ENCODE measurements at places on chromosomes 12 and 14.

DNA sequence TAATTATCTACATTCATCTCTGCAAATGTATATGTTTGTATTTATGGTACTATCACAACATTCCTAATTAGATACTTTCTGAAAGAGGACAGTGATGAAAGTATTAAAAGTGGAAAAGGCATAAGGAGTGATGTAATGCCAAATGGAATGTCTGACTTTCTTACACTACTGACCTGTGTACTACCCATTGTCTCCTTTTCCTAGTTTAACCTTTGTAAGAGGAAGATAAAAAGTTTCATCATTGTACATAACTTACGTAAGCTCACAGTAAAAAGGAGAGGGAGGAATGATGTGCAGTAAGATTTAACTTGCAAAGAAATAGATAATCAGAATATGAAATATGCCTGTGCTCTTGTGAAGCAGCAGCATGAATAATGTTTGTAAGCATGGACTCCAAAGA is 55.9 kb downstream of the SOX5 start:
- no peak for DNase-seq

DNA sequence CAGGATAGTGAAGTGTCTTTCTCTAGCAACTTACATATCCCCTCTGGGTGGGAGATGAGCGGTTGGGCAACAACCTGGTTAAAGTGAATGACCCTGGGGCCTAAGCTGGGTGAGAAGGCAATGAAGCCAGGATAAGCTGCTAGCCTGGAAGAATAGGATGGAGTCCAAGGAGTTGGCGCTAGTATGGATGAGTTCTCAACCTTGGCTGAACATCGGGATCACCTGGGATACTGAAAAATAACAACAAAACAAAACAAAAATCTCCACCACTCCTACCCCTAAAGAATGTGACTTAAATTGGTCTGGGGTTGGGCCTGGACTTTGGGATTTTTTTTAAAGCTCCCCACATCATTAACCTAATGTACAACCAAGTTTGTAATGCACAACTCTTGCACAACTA is 4.8 kb upstream of the RPS6KA5 start:
- no peak for DNase-seq

DNA sequence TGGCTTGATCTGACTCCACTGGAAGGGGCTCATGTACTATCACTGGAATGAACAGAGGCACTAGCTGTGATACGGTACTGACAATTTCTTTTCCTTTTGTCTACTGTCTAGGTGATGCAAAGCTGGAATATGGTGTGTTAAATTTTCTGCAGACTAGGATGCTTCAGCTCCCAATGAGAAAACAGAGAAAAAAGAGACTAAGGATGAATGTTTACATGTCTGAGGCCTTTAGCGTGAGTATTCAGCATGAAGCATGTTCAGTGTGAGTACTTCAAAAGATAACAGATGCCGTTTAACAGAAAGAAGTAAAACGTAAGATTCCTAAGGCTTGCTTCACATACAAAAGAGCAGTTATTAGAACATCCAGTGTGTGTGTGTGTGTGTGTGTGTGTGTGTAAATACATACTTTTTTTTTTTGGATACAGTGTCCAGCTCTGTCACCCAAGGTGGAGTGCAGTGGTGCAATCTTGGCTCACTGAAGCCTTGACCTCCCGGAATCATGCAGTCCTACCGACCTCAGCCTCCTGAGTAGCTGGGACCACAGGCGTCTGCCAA is 92.3 kb upstream of the FERMT2 start:
- no peak for DNase-seq

DNA sequence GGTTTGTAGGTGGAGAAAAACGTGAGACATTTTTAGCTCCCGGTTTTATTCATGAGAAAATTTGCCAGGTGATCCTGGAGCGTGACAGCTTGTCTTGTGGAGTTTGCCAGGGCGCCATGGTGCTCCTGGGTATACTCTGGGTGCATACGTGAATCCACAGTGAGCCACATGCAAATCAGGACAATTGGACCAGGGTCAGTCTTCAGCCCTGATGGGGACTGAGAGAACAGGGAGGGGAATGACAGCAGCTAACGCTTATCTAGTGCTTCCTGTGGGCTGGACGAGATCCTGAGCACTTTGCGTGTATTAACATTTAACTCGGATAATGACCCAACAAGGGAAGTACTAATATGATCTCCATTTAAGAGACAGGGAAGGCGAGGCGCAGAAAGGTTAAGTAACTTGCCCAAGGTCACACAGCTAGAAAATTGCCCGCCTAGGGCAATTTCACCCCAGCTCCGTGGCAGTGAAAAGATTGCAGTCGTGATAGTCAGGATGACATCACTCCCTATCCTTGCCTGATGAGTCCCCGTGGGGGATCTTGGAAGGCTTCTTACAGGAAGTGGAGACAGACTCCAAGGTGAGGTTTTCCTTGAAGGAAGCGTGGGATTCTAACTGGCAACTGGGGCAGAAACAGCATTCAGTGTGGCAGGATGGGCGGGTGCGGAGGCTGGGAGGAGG is 118.4 kb upstream of the NCOR2 start:
- no peak for DNase-seq

DNA sequence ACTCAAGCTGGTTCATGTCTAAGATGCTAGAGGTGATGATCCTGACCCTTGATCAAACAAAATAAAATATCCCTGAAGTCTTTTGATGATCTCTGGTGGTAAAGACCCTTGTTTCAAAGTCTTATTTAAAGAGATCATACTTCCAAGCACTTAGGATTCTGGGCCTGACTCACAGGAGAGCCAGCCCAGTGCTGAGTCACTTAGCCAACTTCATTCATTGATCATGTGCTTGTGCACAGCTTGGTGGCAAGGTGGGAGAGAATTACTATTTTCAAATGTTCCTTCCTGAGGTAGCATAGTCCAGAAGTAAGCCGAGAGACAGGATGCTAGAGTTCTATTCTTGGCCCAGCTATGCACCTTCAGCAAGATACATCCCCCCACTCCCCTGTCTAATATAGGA is 40.6 kb downstream of the SCN8A start:
- DNase-seq = no peak

DNA sequence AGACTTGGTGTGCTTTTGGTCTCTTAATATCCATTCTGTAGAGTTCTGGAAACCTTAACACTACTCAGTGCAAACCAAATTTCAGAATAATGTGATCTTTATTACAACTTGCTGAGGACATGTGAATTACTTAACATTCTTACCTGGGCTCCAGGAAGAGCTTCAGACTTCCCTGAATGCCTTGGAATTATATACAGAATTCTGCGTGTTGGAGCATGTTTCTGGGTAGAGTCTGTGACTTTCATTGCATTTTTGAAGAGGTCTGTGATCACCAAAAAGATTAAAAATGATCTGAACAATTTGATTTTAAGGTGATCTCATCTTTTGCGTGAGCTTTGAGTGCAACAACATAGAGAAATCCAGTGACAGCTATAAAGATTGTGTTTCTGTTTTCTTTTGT is 35.4 kb downstream of the ZDHHC17 start:
- DNase-seq = no peak

GRCh38 chr12:6538420-6539313 is 4.3 kb downstream of the GAPDH start:
- peak; percentile 80 for DNase-seq

DNA sequence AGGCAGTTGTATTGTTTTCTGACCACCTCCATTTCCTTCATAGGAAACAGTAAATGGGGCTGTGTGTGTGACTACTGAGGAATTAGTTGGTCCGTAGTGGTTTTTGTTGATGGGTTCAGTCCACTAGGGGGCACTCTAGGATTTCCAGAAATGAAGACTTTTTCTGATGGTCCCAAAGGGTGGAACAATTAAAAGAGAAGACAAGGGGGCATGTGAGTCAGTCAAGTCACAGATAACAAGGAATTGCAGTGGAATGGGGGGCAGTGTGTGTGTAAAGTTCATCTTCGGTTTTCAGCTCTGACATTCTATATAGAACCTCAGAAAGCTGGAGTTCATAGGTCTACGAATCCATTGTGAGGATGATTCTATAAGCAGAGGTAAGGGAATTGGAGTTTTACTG is 186.6 kb upstream of the OR4E1 start:
- DNase-seq = peak; percentile 24

DNA sequence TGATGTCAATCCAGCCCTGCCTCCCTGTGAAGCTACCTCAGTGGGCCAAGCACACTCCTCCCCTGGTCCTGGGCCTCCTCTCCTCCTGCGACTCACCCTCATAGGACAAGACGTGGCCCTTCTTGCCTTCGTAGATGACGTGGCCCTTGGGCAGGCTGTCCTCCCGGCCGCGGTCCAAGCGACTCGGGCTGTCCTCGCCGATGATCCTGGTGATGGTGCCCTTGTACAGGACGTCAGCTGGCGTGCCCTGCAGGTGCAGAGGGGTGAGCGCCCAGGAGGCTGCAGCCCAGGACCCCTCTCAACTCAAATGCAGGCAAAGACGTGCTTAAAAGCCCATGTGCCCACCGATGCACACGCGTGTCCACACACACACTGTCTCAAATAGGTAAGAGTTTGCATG is 55.6 kb downstream of the RFLNA start:
- no peak for DNase-seq

DNA sequence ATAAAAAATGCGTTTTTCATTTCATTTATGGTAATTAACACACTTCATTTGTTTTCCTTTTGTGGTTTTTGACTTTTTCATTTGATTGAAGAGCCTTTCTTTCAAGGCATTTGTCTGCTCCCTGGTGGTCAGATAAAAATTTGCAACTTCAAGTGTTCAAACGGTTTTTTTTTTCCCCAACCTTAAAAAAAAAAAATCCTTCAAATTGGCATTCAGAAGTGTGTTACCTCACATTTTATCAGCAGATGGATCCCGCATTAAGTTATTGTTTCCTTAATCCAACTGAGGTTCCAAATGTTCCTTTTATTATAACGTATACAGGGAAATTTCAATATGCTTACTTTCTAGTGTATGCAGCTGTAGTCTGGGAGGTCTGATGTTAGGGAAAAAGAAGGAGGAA is 47.2 kb downstream of the MYF5 start:
- peak; percentile 3 for DNase-seq

DNA sequence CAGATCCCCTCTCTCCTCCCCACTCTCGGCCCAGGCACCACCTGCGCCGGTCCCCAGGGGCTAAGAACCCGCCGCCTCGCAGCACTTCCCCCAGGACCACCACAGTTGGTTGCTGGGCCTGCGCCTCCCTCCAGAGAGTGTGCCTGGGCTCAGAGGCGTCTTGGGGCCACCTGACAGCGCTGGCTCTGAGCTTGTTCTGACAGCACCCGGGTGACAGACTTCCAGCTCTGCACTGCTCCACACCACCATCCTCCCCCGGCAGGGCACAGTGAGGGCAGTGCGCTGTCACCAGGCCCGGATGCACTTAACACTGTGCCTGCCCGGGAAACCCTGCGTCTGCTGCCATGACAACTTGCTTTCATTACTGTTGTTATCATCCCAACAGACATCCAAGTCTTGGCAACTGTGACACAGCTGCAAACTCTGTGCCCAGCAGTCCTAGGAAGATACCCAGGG is 6.6 kb downstream of the BRF1 start:
- peak; percentile 21 for DNase-seq

DNA sequence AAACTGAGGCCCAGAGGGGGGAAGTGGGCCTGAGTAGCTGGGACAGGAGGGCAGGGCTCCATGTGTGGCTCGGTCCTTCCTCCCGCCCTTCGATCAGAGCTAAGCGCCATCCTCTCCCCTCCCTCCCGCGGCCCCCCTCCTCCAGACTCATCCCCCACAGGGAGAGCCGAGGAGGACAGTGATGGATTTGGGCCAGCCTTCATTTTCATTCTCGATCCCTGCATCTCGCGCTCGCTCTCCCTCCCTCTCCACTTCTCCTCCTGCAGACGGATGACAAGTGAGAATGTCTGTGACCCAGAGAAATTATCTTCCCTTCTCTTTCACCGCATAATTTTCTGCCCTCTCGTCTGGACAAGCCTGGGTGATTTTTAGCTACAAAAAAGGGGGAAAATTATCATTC is 183.3 kb downstream of the RBM19 start:
- DNase-seq = no peak

GRCh38 chr14:81137316-81137715 is 83.4 kb downstream of the GTF2A1 start:
- DNase-seq = no peak

GRCh38 chr12:126676434-126676833 is 1590.5 kb upstream of the TMEM132C start:
- no peak for DNase-seq

GRCh38 chr12:41439801-41440200 is 251.7 kb downstream of the PDZRN4 start:
- DNase-seq = no peak

GRCh38 chr14:94992046-94992445 is 165.3 kb downstream of the DICER1 start:
- no peak for DNase-seq

DNA sequence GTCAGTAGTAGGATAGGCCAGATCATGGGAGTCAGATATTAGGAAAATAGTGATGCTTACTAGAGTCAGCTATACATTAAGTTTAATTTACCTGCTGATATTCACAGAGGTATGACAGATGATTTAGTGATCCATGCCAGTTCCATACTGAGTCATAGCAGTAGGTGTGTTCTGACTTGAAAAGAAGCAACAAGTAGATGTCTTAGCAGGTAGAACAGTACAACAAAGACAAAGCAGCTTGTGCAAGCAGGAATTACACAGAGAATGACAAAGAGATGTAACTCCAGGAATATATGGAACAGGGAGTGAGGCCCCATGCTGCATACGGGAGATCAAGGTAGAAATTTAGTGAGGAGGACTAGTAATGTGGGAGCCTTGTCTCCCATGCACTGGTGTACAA is 556.9 kb downstream of the SLC16A7 start:
- DNase-seq = no peak

GRCh38 chr14:54792288-54792687 is 110.3 kb downstream of the GCH1 start:
- no peak for DNase-seq

DNA sequence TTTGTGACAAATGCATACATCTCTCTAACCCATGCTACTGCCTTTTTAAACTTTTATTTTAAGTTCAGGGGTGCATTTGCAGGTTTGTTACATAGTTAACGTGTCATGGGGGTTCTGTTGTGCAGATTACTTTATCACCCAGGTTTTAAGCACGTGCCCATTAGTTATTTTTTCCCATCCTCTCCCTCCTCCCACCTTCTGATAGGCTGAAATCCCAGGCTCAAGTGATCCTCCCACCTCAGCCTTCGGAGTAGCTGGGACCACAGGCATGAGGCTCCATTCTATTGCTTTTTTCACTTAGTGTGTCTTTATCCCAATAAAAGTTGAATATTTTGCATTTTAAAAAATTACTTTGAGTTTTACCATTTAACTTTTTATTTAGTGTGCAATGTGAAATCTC is 68.9 kb downstream of the BAZ1A start:
- DNase-seq = no peak

DNA sequence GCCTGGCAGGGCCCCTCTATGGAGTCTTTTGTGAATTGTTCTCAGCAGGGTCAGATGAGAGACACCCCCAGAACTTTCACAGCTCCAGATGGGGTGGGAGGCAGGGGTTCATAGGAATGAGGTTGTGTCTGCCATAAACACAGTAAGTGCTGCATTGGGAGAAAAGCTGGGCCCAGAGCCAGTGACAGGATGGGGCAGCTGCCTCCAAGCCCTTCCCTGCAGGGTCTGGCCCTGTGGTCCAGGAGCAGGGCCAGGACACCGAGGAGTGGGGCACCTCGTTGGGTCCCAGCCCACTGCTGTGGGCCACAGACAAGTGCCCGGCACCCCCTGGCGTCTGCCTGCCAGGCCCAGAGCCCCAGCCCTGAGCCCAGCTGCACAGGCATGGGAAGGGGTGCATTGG is 13.3 kb downstream of the INF2 start:
- DNase-seq = no peak

GRCh38 chr12:38711054-38711453 is 194.3 kb downstream of the CPNE8 start:
- no peak for DNase-seq

Data from HL-60 (cell line).